ENCODE measurements at places on chromosomes 1 and 21.

GRCh38 chr1:119353836-119354235, 14.7 kb upstream of the HAO2 start:
- no peak for DNase-seq

- peak; percentile 71 for DNase-seq
These were observed 144.6 kb upstream of the TNR start for GRCh38 chr1:175887981-175888428.

DNA sequence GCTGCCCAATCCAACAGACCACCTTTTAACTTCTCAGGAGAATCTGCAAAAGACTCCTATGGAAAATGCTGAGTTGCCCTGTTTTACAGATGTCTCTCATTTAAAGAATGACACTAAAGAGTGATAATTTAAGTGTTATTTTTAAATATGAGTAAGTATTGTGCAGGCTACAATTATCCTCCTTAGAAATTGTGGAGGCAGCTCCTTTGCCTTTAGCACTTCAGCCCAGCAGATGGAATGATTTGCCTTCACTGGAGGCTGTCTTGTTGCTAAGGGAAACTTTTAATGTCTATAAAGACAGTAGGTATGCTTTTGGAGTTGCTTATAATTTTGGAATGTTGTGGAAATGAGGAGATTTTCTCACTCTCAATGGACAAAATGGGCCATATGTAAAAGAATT, 1345.5 kb downstream of the NCAM2 start:
- DNase-seq = no peak

- DNase-seq = peak; percentile 88
These were observed 3.8 kb downstream of the CCN1 start for GRCh38 chr1:85584264-85584781.

DNA sequence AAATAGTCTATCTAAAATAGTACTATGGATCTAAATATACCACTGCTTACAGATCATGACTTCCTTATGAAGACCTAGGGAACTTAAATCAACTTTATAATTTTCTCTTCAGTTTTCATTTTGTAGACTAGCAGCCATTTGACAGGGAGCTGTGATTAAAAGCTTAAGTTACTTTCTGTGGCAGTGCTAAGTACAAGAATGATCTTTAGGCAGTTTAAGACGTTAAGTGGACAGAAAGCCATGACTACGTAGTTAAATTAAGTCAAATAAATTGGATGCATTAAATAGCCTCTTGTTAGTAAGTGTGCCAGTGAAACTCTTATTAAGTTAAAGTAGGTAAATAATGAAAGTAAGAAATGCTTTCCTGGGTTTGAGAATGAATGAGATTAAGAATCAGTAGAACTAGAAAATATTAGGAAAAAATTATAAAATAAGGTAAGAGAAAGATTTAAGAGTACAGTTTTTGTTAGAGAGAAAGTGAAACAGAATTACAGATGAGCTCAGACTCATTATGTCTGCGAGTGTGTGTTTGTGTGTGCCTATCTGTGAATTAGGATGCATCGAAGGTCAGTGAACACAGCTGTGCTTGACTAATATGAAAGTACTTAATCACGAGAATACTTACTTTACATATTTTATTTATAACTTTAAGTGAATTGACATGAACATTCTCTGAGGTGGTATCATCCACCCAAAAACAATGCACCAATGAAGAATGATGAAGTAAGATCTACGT, 336.9 kb downstream of the KCNT2 start:
- DNase-seq = no peak

- DNase-seq = no peak
These were observed 11.5 kb downstream of the SLX9 start for GRCh38 chr21:44951186-44951915.

- peak; percentile 25 for DNase-seq
These were observed at the start of gene CNTN2 for GRCh38 chr1:205042911-205043806. Gene CNTN2 (plus strand): TSS chr1:205043212. CDS start chr1:205053186, 9,974 bp downstream.

DNA sequence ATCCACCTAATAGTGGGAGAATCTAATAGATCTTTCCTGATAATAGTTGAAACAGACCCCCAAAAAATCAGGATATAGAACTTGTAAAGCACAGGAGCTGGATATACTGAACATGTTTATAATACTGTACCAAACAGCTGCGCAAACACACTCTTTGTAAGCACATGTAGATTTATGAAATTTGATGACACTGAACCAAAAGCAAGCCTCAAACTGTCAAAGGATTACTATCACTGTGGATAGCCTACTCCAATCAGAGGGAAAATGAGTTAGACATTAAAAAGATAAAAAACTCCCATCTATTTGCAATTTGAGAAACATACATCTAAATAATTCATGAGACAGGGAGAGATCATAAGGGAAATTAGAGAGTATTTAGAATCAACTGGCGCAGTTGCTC, 26.1 kb downstream of the RCAN3 start:
- no peak for DNase-seq

- DNase-seq = peak; percentile 33
These were observed 10.3 kb downstream of the LDLRAD2 start for GRCh38 chr1:21822349-21822748.

GRCh38 chr1:146031476-146031875, 9.9 kb upstream of the HJV start:
- DNase-seq = no peak

Measured in GM23248 (cell line).